ENCODE measurements at places on chromosomes 11 and 22. TPM values are rescaled to one million over a fixed set of nuclear protein-coding genes. Genes with fewer than 3 reads are reported as not detected.

DNA sequence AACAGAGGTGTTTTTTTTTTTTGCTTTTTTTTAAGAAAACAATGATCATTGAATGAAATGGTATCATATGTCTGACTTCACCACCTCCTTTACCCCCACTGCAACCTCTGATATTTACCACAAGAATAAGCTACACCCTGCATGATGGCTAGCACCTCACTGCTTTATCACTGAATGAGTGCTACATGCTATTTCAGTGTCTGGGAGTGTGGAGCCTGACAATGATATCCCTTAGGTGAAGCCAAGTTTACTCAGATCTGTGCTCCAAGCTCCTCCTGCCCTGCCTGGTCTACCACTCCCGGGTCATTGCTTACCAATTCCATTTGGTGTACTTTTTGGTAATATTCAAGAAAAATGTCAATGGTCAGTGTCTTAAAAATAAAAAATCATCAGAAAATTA lies 21.1 kb downstream of the MMP20 start:
- no peaks in the 10 kb centered on the region for H3K36me3 ChIP-seq
- H3K27ac ChIP-seq: no peak overlapping the region
- no peaks in the 10 kb centered on the region for H3K4me1 ChIP-seq
- DNase-seq: no peak

DNA sequence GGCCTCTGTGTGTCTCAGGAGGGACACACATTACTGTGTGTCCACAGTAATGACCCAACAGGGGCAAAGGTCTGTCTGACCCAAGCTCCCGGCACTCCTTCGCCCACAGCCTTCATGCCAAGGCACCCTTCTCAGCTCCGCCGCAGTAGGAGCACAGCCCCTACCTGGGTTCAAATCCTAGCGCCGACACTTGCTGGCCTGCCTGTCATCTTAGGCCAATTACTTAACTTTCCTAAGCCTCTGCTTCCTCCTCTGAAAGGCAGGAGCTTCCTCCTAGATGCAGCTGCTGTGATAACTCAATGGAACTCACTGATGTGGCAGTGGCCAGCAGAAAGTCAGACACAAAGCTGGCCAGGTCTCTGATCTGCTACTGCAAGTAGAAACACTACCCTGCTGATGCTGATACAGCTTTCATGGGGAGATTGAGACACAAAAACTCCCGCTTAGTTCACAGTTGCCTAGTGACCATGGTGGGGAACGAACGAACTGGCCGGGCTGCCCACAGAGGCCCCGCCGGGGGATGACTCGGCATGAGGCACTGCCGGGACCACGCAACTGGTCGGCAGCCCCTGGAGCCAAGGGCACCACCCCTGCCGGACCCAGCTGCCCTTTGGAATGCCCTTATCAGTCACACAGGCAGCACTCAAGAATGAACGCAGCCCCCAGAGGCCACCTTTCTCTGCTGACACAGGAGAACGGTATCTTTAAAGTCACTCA lies 8.1 kb downstream of the EHD1 start:
- H3K27me3 ChIP-seq: no peaks in the 10 kb centered on the region
- peak overlapping the region; percentile 94 for H3K27ac ChIP-seq
- DNase-seq: no peak
- H3K4me1 ChIP-seq: peaks cover 18% of the 10 kb centered on the region
- no peaks in the 10 kb centered on the region for H3K36me3 ChIP-seq
- H3K4me3 ChIP-seq: peak overlapping the region; percentile 26

DNA sequence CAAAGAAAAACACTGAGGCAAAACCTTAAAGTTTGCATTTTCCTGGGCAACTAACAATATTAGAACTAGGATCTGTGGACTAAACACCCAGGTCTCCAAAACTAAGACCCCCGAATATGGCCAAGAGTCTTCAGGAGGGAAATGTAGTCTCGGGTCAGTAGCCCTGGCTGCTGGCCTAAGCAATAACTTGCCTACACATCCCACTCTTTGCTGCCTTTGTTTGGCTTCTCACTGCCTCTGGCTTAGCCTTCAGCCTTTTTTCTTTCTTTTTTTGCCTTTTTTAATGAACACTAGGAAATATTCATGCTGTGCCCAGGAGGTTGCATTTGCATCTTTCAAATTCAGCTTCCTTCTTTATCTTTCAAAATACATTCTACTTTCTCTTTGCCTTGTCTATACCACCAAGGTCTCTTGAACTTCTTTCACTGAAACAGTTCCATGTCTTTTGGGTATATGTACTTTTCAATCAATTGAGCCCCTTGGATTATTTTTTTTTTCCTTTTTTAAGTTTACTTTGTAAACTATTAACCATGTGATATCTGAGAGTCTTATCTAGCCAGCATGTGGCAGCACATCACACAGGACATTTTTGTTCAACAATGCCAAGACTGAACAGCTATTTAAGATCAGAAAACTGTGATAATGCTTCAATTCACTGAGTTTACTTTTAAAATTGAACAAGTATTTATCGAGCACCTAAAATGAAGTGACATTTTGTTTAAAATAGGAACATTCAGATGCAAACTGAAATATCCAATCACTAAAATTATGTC lies 165.0 kb upstream of the TRPC6 start:
- no peak overlapping the region for H3K27ac ChIP-seq
- H3K36me3 ChIP-seq: no peaks in the 10 kb centered on the region
- no peaks in the 10 kb centered on the region for H3K27me3 ChIP-seq
- no peak for DNase-seq

DNA sequence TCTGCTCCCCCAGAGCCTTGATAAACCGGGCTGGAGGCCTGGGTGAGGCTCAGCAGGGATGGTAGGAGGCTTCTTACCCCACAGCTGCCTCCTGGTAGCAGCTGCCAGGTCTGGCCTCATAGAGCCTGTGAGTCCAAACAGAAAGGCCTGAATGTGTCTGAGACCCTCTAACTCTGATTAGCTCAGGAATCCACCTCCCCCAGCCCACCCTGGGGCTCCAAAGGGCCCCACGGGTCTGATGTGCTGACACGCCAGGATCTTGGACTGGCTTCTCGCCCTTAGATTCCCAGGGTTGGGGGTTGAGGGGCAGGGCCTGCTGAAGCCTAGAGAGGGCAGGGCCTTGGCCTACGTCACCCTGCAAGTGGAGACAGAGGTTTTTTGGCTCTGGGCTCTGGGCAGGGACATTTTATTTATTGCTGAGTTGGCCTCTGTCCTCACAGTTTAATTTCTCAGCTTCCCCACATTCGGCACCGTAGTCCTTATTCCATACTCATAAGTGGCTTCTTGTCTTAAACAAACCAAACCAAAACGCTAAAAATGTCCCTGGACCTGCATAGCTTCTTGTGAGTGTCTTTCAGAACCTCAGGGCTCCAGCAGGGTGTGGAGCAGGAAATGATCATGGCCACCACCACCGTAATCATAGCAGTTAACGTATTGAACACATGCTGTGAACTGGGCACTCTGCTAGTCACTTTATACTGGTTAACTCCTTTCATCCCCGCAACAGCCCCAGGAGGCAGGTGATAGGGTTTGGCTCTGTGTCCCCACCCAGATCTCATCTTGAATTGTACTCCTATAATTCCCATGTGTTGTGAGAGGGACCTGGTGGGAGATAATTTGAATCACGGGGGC lies 25.1 kb downstream of the KIAA1671 start:
- no peaks in the 10 kb centered on the region for H3K27me3 ChIP-seq
- no peaks in the 10 kb centered on the region for H3K36me3 ChIP-seq
- H3K27ac ChIP-seq: peak overlapping the region; percentile 81

GRCh38 chr11:60863550-60864521 lies 3.5 kb upstream of the ZP1 start:
- no peaks in the 10 kb centered on the region for H3K27me3 ChIP-seq
- H3K4me1 ChIP-seq: no peaks in the 10 kb centered on the region
- H3K36me3 ChIP-seq: no peaks in the 10 kb centered on the region

- H3K4me3 ChIP-seq: no peak overlapping the region
- H3K27ac ChIP-seq: no peak overlapping the region
- H3K27me3 ChIP-seq: no peaks in the 10 kb centered on the region
- H3K4me1 ChIP-seq: no peaks in the 10 kb centered on the region
These were observed 31.6 kb downstream of the TTLL1 start for GRCh38 chr22:43057641-43058040.

GRCh38 chr11:66419825-66420224 lies 1.0 kb upstream of the NPAS4 start:
- peaks cover 5% of the 10 kb centered on the region for H3K36me3 ChIP-seq
- H3K4me3 ChIP-seq: no peak overlapping the region
- H3K27me3 ChIP-seq: no peaks in the 10 kb centered on the region
- H3K4me1 ChIP-seq: no peaks in the 10 kb centered on the region
- H3K27ac ChIP-seq: no peak overlapping the region

DNA sequence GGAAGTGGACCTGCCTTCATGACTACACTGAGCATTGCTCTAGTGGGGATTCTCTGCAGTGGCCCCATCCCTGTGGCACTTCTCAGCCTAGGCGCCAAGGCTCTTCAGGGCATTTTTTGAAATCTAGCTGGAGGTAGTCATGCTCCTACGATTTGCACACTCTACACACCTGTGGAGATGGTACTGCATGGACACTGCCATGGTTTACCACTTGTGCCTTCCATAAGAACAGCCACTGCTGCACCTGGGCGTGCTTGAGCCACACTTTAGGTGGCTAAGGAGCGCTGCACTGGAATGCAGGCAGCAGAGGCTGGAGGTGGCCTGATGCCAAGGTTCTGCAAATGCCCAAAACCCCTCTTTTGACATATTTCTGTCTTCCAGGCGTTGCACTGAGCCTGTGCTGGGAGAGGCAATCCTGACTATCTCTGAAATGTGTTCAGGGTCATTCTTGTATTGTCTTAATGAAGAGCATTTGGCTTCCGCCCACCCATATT lies 24.3 kb downstream of the IZUMO1R start:
- no peaks in the 10 kb centered on the region for H3K27me3 ChIP-seq
- DNase-seq: no peak
- H3K4me1 ChIP-seq: no peaks in the 10 kb centered on the region
- H3K27ac ChIP-seq: no peak overlapping the region

DNA sequence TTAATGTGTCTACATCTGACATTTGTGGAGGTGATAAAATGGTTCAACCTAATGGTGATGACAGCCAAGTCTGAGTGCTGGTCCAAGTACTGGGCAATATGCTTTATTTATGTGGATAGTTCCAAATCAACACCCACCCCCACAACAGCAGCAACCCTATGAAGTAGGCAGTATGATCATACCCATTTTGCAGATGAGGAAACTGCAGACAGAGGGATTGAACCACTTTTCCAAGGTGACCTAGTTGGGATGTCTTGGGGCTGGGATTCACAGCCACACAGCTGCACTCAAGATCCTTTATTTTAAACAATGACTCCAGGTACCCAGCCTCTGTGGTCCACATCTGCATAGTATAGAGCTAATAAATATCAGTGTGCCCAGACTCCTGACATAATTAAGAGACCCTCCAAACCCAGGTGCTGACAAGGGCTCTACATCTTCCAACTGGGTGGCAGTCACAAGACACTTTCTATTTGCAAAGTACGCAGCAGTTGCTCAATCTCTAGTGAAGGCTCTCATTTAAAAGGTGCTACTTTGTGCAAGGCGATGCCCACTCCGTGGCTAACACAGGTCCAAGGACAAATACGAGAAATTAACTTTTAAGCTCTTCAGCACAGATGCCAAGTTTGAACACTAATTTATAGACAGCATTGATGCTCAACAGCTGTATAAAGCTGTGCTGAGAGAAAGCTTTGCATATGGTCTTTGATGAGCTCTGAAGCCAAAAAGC lies 426.6 kb downstream of the LARGE1 start:
- H3K4me3 ChIP-seq: no peak overlapping the region
- H3K27me3 ChIP-seq: no peaks in the 10 kb centered on the region
- no peaks in the 10 kb centered on the region for H3K36me3 ChIP-seq
- H3K4me1 ChIP-seq: peaks cover 5% of the 10 kb centered on the region
- DNase-seq: no peak
- H3K27ac ChIP-seq: no peak overlapping the region

The MGAT3 gene
- 53.7 TPM for total RNA-seq

The F2 gene
- not detected for total RNA-seq

The CNGA4 gene
- total RNA-seq: not detected

The PLEKHB1 gene
- 29.7 TPM for total RNA-seq

The CLCF1 gene
- 4.7 TPM for total RNA-seq

The LDHAL6A gene
- total RNA-seq: not detected

Data from Peyer's patch (tissue), 4 donors.